ENCODE measurements at places on chromosomes 3 and 15.

DNA sequence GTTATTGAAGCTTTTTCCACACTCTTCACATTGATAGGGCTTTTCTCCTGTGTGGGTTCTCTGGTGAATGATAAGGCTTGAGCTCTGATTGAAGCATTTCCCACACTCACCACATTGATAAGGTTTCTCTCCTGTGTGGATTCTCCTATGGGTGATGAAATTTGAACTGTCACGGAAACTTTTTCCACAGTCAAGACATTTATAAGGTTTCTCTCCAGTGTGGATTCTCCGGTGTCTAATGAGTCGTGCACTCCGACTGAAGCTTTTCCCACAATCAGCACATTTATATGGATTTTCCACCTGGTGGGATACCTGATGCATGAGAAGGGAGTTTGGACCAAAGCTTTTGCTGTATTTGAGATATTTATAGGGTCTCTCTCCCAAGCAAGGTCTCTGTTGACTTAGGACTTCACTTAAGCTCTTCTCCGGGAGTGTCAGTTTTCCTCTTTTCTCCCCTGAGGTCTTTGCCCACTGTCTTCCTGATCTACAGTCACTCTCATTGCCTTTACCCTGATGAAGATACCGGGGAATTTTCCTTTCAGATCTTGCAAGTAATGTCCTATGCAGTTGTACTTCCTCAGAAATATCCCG is 9.4 kb downstream of the ZSCAN29 start:
- no peak for DNase-seq

GRCh38 chr3:76436894-76437293 is 603.0 kb upstream of the ROBO2 start:
- DNase-seq: no peak

GRCh38 chr3:126613479-126614188 is 41.3 kb downstream of the TXNRD3 start:
- no peak for DNase-seq

- no peak for DNase-seq
These were observed 70.8 kb downstream of the SCN11A start for GRCh38 chr3:38980938-38981337.

- DNase-seq: no peak
These were observed 42.9 kb upstream of the NEO1 start for GRCh38 chr15:73009066-73010056.

DNA sequence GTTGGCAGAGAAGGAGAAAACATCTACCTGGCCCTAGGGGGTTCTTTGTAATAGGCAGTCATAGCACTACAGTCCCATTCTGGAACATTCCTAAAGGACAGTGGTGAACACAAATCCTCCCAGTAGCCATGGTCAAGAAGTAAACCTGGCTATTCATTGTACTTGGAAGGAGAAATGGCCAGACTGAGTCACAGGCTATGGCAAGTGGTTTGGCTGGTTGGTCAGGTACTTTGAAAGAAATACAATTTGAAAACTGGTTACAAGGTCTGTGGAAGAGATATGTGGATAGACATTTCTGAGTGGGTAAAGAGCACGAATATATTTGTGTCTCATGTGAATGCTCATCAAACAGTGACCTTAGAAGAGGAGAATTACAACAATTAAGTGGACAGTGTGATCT is 33.0 kb upstream of the FAN1 start:
- DNase-seq: no peak

DNA sequence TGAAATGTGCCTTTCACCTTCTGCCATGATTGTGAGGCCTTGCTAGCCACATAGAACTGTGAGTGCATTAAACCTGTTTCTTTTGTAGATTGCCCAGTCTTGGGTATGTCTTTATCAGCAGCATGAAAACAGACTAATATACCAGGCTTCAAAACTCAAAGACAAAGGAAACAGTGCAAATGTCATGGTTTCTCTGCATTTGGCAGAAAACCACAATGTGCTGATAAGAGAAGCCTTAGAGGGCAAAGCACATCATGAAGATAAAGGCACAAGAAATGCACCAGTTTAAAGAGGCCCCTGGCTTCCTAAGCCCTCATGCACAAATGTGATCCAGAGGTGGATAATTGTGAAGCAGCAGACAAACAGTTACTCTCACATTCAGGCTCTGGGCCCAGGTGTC is 259.2 kb downstream of the CPNE4 start:
- DNase-seq: no peak

DNA sequence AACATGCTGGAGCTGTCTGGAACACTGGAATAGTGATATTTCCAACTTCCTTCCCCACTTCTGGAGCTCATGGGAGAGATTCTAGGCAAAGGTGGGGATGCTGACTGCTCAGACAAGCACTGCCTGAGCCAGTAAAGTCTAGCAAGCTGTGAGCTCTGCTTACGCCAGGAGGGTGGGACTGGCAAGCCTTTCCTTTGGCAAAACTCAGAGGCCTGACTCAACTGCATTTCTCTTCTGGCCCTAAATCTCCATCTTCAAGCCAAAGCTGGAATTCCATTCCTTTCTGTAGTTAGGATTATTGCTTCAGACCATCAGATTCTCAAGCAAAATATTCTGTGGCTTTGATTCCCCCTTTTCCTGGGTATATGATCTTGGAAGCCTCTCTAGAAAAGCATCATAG is 20.3 kb upstream of the EPB42 start:
- no peak for DNase-seq

DNA sequence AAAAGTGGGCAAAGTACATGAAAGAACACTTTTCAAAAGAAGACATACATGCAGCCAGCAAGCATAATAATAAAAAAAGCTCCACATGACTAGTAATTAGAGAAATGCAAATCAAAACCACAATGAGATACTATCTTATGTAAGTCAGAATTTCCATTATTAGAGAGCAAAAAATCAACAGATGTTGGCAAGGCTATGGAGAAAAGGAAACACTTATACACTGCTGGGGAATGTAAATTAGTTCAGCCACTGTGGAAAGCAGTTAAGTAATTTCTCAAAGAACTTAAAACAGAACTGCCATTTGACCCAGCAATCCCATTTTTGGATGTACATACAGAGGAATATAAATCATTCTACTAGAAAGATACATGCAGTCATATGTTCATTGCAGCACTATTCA is 360.7 kb downstream of the NSUN3 start:
- DNase-seq: no peak

DNA sequence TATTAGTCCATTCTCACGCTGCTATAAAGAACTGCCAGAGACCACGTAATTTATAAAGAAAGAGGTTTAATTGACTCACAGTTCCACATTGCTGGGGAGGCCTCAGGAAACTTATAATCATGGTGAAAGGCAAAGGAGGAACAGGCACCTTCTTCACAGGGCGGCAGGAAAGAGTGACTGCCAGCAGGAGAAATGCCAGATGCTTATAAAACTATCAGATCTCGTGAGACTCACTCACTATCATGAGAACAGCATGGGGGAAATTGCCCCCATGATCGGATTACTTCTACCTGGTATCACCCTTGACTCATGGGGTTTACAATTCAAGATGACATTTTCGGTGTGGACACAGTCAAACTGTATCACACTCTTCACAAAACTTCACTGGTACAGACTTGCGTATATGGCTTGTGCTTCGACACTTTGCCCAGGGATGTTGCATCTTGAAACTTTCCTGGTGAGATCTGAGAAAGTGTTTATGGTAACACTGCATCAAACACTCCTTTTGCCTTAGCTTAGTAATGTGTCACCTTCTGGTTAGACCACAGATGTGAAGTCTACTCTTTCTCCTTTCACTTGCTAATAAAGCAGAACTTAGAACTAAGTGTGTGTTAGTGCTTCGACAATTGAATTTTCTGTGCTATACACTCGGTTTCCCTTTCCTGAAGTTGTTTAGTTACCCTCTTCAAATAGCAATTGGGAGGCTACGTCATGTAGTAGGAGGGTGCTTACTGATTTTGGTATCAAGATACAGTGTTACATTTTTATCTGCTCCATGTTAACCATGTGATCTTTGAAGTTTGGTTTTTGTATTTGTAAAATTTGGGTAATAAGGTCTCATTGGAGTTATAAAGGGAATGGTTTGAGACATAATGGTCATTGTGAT is 185.7 kb downstream of the LPP start:
- no peak for DNase-seq

- DNase-seq: no peak
These were observed 23.3 kb downstream of the ANAPC13 start for GRCh38 chr3:134462331-134462941.

All from stimulated activated CD8-positive, alpha-beta memory T cell treated with anti-CD3 and anti-CD28 coated beads, Interleukin-7, amount 100 ng/mL, for 1 hour (primary cell).